Mesothelial cell of epicardium (in vitro differentiated cells): ENCODE measurements at places on chromosomes 12 and 14. TPM values are rescaled to one million over a fixed set of nuclear protein-coding genes. Genes with fewer than 3 reads are reported as not detected.
A peak's percentile ranks its signal among the peaks of the same experiment; 100 is the strongest.

LRRC10 gene
- not detected in 3 replicates for total RNA-seq

GRCh38 chr14:36646664-36647416 lies 14.8 kb upstream of the PAX9 start:
- DNase-seq, result no peak

DNA sequence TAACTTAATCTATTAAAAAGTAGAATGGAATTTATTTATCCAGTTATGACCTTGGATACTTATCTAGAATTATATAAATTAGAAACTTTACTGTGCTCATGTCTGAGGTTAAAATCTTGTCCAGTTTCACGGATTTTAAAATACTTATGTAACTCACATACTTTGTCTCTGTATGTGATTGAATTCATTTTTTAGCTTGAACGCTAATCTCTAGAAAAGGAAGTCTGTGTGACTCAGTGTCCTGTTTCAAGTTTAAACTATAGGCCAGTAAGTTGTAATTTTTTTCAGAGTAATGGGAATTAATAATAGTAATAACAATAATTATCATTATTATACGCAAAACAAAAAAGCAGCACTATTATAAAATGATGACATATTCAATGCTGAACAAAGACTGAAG lies 168.6 kb downstream of the CPNE8 start:
- DNase-seq, result no peak

DNA sequence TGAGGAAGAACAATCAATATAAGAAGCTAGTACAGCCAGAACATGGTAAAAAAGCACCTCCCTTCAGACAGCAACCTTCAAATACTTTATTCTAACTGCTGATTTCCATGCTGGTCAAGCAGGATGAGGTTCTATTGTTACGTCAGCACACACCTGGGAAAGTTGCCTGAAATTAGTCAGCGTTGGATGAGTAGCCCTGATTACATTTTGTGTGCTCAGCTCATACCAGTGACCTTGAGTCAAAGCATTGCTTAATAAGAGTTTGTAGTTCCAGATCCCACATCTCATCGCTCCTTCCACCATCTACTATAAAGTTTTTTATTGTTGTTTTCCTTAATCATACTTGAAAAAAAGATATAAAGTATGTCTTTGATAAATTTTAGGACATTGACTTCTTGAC lies 361.5 kb downstream of the EGLN3 start:
- no peak for DNase-seq

GRCh38 chr12:5577211-5577612 lies 145.3 kb downstream of the NTF3 start:
- DNase-seq, result no peak

OR4E2 gene
- not detected in 3 replicates for total RNA-seq

GRCh38 chr14:68232300-68233055 lies 412.9 kb downstream of the RAD51B start:
- no peak for DNase-seq

IL26 gene
- not detected in 3 replicates for total RNA-seq

HPD gene
- total RNA-seq, result 0.16 TPM in 1 of 3 replicates, not detected in the others

RDH11 gene
- 55.3 to 56.1 TPM (median 55.6 TPM) in 3 replicates for total RNA-seq

TBX3 gene
- 409 to 427 TPM (median 425 TPM) in 3 replicates for total RNA-seq

- no peak for DNase-seq
Observed at GRCh38 chr12:88390811-88391210, 189.5 kb downstream of the KITLG start.

GRCh38 chr14:32256576-32256975 lies 53.5 kb upstream of the RNU6-8 start:
- no peak for DNase-seq

- DNase-seq, result no peak
Observed at GRCh38 chr14:97270308-97270707, 473.1 kb downstream of the VRK1 start.

OR4K14 gene
- not detected in 3 replicates for total RNA-seq

DNA sequence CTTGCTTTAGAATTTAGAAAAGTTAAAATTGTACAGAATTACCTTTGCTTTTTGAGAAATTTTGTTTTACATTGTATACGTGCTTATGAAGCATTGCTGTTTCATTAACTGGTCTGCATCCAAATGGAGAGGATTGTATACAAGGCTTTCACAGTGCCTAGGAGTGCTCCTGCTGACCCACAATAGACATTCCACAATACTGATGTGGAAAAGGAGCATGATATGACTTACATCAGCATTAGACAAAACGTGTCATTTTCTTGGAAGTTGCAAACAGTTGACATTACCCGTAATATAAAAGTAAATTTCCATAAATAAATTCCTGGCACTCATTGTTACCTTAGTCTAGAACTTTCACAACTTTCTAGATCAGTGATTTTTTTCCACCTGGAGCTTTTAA lies 1.9 kb downstream of the PRKD1 start:
- no peak for DNase-seq

DNA sequence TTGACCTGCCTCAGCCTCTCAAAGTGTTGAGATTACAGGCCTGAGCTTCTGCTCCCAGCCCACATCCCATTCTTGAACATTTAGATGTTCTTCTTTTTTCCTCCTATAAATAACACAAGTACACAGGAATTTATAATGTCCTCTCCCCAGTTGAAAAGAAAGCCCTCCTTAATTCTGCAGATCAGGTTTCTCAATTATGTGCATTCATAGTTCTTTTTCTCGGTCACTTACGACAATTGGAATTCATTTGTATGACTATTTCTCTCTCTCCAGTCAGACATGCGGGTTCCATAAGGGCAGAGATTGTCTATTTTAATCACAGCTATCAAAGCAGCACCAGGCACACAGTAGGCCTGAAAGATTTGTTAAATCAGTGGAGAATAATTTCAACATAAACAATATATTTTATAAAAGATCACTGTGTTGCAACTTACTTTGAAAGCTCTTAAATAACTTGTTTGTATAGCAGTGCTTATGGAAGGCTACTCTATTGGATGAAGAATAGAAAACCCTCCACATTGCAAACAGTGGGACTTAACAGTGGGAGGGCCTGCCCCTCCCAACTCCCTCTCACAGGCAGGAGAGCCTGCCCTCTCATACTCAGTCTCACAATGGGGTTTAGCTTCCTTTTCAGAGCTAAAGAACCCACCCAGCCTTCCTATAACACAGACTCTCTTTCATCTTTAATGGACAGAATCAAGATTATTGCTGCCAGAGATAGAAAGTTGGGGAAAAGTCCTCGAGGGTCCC lies 84.1 kb upstream of the TRAF3 start:
- DNase-seq, result no peak

CAPZA3 gene
- total RNA-seq, result 0.20 TPM in 1 of 3 replicates, not detected in the others

DNA sequence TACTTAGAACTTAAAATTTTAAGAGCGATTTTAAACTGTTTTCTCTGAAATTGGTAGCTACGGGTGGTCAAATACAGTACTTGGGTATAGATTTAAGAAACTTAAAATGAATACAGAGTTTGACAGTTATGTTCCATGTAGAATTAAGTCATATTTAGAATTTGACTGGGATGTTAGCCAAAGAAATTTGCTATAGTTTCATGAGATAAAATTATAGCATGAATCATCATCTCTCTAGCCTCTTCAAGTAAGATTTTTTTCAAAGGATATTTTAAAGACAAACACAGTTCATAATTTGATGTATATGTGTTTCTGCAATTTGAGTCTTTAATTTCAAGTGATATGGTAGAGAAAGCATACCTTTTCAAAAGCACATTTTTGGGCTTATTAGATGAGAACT lies 41.0 kb downstream of the ZCRB1 start:
- no peak for DNase-seq

GRCh38 chr14:100864960-100865681 lies 38.4 kb downstream of the RTL1 start:
- no peak for DNase-seq

DNA sequence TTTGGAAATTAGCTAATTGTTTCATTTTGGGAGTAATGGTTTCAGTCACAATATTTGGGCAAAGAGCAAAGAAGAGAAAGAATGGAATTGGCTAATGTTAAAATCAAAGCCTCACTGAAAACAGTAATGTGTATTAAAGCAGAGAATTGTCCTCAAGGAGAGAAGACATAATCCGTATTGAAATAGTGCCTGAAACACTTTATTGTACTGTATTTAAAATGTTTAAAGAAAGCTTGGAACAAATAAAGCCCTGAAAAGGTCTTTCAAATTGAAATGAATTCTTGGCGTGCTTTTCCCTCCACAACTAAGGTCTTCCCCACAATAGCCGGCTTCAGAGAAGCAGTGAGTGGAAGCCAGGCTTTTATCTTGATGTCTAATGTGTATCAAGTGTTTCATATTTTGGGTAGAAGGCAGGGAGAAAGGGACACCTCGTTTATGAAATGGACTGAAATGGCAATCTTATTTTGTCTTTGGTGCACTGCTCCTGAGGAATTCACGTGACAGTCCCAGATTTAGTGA lies 212.9 kb upstream of the CRY1 start:
- DNase-seq, result no peak

TMPRSS12 gene
- total RNA-seq, result 0.24 to 0.27 TPM in 2 of 3 replicates, not detected in the other

DNA sequence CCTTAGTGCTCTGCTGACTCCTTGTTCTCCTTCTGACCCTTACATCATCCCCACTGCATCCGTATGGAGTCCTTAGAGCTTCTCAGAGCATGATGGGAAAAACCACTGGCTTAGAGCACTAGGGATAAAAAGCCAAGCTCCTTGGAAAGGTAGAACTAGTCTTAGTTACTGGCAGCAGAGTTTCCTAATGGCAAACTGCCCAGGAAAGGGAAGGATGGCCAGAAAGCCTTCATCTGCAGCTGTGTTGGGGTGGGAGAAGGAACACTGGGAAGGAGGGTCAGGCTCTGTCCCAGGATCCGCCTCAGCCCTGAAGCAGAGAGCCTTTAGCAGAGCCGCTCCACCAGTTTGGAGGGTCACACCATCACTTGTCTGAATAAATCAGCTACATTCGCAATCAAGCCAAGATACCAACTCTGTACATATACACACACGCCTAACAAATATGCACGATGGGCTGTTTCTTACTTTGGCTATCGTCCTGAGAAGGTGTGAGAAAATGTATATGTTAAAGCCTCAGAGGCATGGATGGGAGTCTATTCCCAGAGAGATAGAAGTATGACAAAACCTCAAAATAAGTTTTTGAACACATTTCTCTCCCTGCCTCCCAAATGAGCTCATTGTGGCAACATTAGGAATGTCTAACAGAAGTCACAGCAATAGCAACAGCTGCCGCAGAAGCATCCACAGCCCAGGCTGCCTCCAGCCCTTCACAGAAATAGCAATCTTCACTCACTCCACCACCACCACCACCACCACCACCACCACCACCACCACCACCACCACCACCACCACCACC lies 18.6 kb upstream of the GALNT8 start:
- no peak for DNase-seq

GRCh38 chr12:114476159-114476558 lies 70.2 kb upstream of the TBX5 start:
- no peak for DNase-seq

ERP27 gene
- total RNA-seq, result 55.2 to 60.4 TPM (median 58.1 TPM) in 3 replicates

DNA sequence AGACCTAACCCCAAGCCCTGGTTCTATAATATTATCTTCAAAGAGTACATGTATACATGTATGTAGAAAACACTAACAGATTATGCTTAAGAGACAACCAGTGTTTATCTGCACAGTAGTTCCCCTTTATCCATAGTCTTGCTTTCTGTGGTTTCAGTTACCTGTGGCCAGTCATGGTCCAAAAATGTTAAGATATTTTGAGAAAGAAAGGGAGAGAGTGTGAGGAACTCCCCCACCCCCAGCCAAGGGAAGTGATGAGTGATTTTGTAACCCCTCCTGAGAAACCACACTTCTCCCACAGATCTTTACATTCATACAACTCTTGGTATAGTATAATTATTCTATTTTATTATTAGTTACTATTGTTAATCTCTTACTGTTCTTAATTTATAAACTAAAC lies 77.3 kb upstream of the CNTN1 start:
- no peak for DNase-seq

GRCh38 chr12:69639400-69640016 lies 28.8 kb upstream of the LRRC10 start:
- DNase-seq, result peak; percentile 36

TSPAN31 gene
- total RNA-seq, result 33.2 to 35.2 TPM (median 34.6 TPM) in 3 replicates

- no peak for DNase-seq
Observed at GRCh38 chr12:7645395-7646177, 20.1 kb downstream of the APOBEC1 start.

AKAP6 gene
- total RNA-seq, result 7.3 to 8.5 TPM (median 7.8 TPM) in 3 replicates

DNA sequence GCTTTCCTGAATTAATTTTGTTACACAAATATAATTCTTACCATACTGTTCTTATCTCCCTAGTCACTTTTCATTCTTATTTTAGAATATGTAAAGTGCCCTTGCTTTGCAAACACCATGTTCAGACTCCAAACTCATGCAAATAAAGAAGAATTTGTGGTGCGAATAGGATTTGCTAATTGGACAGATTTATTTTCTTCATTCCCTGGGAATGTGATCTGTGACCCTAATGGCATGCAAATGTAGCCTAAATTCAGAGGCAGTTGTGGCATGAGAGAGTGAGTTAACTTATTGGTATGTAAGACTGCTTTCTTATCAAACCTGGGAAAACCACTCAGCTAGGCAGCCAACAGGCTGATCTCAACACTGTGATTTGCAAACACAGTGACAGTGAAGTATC lies 10.0 kb downstream of the CAPZA3 start:
- DNase-seq, result no peak

GRCh38 chr14:23021889-23022442 lies 12.0 kb upstream of the C14orf93 start:
- no peak for DNase-seq

- no peak for DNase-seq
Observed at GRCh38 chr14:56294128-56294527, 175.9 kb downstream of the PELI2 start.

- no peak for DNase-seq
Observed at GRCh38 chr12:116808113-116809105, 70.3 kb downstream of the RNFT2 start.

DNA sequence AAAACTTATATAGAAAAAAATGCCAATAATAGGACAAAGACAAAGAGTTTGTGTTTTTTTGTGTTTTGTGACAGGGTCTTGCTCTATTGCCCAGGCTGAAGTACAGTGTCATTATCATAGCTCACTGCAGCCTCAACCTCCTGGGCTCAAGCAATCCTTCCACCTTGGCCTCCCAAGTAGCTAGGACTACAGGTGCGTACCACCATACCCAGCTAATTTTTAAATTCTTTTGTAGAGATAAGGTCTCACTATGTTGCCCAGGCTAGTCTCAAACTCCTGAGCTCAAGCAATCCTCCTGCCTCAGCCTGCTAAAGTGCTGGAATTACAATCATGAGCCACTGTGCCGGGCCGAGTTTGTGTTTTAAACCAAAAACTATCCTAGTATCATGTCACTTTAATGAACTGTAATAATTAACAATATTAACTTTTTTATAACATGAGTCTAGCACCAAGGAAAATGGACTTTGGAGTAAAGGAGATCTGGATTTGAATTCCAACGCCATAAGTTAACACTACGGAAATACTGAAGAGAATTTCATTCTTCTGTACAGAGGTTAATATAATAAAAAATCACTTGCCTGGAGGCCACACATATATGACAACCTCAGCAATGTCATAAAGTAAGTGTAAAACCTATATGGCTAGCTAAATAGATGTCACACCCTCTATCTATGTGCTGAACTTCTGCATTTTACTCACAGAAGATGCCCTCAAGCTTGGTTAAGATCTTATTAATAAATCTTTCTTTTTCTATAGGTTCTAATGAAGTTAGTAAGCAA lies 53.2 kb downstream of the EPS8 start:
- no peak for DNase-seq
